NCI-H1105 treated with DMSO at 0.1 percent for 48 hours (cell line): ENCODE measurements at places on chromosomes 7 and 10.

GRCh38 chr7:27098578-27099451 lies 3.0 kb upstream of the HOXA1 start:
- DNase-seq, result peak; percentile 61

DNA sequence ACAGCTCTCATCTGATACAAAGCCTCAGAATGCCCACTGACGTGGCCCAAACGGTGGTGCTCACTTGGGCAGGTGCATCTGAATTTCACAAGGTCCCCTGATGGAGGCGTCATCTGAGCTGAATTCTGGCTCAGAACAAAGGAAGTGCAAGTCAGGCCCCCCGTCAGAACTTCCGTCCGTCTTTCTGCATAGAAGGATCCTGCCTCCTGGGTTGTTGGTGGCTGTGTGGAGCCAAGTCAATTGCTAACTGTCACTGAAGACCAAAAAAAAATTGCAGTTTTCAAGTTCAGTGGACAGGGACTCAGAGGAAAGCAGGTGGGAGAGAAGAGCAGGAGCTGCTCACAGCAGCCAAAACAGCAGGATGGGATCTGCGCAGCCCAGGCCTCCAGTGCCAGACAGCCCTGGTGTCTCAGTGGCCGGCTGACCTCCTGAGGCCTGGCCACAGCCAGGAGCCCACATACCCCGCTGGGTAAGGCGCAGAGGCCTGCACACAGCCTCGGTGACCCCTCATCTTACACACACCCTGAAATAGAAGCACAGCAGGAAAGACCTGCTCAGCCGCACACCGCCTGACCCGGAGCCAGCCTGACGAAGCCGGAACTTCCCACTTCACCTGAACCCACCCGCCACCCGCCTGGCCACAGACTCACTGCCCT lies 49.4 kb downstream of the PYROXD2 start:
- no peak for DNase-seq

- DNase-seq, result no peak
Measured at GRCh38 chr10:10785627-10786026, 232.0 kb upstream of the CELF2 start.

DNA sequence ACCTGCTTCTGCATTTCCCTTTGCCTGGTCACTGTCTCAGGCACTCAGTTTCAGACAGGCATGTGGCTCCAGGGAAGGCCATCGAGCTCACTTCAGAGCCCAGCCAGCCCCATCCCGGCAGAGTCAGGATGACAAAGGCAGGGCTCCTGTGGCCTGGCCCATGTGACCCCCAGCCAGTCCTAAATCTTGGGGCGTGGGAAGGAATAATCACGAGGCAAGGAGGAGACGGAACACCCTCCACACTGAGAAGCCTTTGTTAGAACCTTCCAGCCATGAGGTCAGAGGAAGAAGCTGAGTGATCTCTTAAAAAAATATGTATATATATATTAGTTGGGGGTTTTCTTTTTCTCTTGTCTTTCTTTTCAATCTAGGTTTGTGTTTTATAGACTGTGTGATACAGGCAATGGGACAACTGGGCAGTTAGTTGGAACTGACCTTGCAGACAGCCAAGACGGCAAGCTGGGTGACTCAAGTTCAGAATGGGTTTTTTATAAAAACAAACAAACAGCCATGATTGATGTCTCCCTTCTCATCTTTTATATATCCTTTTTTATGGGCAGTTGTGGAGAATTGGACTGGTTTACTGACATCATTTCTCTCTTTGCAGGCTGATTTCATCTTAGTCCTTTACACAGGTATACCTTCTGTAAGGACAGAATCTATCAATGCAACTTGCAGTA lies 60.8 kb downstream of the CHN2 start:
- DNase-seq, result no peak

DNA sequence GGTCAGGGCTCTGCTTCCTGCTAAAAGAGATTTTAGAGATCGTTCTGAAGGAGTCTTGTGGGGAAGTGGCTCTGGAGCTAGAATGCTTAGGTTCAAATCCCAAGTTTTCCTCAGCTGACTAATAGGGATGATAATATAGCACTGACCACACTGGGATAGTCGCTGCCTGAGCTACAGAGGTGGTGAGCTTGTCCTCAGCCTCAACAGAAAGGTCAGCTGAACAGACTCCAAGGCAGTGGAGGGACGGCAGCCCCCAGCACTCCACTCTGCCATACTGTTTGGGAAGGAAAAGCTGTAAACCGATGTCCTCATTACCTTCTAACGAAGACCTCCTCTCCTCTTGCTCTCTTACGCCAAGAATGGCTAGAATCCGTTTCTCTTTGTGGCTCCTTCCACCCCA lies 36.2 kb downstream of the KAT6B start:
- no peak for DNase-seq

GRCh38 chr10:5447056-5447455 lies 34.7 kb downstream of the NET1 start:
- no peak for DNase-seq

GRCh38 chr7:151899513-151900360 lies 22.8 kb upstream of the PRKAG2 start:
- DNase-seq, result no peak

- DNase-seq, result no peak
Measured at GRCh38 chr7:4834601-4835397, 27.0 kb downstream of the PAPOLB start.

- no peak for DNase-seq
Measured at GRCh38 chr10:34776090-34776690, 38.9 kb downstream of the PARD3 start.

GRCh38 chr10:71294091-71294561 lies 24.9 kb upstream of the SLC29A3 start:
- DNase-seq, result no peak

DNA sequence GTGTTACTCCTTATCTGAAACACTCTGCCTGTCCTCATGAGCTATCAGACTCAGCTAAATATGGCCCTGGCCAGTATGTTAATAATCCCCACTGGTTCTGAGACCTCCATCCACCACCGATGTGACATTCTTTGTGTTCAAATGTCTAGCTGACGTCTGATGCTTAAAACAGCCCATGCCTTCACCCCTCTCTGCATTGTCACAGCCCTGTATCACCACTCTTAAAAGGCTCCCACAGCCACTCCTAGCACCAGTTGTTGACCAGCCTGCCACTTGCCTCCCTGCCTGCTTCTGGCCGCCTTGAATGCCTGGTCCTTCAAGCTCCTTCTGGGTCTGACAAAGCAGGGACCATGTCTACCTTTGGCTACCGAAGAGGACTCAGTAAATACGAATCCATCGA lies at the start of gene LMOD2:
TSS of gene LMOD2 (plus strand) at position 253 of the 400 bp plus-strand sequence. CDS start at position 351, 98 bp downstream.
- DNase-seq, result no peak

- no peak for DNase-seq
Measured at GRCh38 chr7:142636751-142637150, 112.5 kb upstream of the PRSS1 start.

DNA sequence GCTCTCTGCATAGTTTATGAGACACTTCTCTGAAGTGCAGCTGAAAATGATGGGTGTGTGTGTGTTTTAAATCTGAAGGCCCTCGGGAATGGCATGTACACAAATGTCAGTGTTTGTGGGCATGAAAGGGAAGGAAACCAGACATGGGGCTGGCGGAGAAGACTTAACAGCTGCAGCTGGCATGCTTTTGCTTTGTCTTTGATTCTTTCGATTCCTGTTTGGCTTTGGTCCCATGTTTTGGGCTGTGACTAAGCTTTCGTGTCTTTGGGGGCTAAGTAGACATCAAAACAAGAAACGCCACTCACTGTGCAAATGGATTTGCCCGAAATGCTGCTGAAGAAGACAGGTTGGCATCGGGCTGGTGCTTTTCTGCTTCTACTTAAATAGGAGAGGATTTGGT lies 179.3 kb downstream of the PFKFB3 start:
- DNase-seq, result no peak

GRCh38 chr10:131811630-131812403 lies 89.0 kb upstream of the PPP2R2D start:
- no peak for DNase-seq

DNA sequence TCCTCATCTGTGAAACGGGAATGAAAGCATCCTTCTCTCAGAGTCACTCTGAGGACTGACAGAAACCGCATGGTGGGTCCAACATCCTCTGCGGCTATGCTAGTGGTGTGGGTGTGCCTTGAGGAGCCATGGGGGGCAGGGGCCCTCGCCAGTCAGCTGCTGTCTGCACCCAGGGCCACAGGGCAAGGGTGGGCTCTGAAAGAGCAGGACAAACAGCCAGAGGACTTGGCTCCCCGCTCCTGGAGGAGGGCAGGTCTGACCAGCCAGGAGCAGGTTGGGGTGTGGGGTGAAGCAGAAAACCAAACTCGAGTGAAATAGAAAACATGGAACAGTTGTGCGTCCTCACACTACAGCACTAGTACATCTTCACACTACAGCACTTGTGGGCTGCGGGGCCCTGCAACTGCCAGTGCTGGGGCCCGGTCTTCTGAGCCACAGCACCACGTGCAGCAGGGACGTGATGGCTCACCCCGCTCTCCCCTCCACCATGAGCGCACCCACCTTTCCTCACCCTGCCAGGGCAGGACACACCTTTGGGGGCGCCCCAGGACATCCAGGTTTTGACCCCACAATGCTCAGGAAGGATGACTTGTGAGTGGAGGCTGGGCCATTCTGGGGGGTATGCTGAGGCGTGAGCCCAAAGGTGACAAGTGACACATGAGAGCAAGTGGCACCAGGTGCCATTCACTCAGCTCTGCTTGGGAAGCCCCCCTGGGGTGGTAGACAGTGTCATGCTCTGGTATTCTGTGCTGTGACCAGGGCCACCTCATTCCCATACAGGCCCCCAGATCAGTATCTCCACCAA lies 96.1 kb upstream of the RET start:
- DNase-seq, result no peak

GRCh38 chr7:121837462-121837861 lies 35.5 kb upstream of the PTPRZ1 start:
- DNase-seq, result no peak

- no peak for DNase-seq
Measured at GRCh38 chr7:128810473-128810872, 18.7 kb downstream of the CCDC136 start.

DNA sequence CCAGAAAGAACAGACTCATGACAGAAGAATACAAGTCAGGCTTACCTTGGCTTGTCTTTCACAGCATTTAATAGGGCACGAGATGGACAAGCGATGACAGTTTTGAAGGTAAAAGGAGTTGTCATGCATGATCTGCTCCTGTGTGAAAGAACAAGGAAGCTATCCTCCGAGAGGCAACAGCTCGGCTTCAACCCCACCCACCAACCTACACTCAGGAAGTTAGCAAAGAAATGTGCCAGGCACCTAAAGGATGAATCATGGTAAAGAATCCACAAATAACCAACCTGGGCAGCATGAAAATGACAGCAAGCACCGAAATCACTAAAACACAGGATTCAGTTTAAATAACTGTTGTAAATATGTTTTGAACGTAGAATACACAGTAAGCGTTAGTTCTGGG lies 700.2 kb downstream of the TYW1 start:
- no peak for DNase-seq

- DNase-seq, result no peak
Measured at GRCh38 chr10:53808677-53809372, 992.2 kb downstream of the PCDH15 start.

- DNase-seq, result no peak
Measured at GRCh38 chr10:110413903-110414547, 83.7 kb upstream of the DUSP5 start.

DNA sequence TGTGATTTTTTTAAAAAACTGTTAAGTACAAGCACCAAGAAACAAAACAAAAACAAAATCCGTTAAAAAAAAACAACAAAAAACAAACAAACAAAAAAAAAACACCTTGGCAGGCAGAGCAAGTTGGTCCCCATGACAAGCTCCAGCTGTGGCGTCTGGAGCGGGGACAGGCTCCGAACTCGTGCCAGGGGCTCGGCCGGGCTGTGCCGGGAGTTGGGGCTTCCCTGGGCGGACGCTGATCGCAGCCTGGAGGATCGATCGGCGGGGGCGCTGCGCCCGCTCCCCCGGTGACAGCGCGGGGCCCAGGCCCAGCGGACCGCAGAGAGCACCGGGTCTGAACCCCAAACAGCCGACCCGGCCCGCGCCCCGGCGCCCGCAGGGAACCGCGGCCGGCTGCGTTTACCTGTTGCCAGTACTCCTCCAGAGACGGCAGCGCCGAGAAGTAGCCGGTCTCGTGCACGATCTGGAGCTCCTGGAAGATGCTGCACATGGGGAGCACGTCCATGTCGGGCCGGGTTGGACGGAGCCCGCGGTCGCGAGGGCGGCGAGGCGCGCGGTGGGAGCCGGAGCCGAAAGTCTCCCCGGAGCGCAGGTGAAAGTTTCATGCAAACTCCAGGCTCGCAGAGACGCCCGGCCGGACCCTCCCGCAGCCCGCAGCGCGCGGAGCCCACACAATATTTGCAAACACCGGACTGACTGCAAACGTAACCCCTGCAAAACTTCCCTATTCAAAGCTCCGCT lies at the start of gene KLF6:
TSS of gene KLF6 (minus strand) at position 700 of the 741 bp plus-strand sequence. CDS start at position 505, 195 bp downstream.
- peak; percentile 3 for DNase-seq

DNA sequence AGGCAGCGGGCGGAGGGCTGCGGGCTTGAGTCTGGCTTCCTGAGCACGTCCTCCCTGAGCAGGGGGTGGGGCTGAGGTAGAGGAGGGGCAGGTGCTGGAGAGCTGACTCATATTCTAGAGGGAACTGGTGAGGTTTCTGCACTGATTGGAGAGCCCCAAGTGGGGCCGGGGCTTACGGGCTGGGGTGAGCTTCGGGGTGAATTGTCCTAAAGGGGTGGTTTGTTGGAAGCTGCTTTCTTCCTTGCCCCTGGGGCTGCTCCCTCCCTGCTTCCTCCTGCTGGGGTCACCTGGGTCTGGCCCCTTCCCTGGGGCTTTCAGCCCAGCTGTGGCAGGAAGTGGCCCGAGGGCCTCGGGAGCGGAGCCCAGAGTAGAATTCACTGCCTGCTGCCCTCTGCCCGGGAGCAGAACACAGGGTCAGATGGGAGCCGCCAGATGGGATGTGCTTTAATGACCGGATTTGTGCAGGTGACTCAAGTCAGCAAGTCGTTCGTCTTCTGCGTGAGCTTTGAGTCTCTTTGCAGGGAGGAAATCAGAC lies 48.6 kb downstream of the FAM20C start:
- DNase-seq, result no peak

- no peak for DNase-seq
Measured at GRCh38 chr7:36001546-36001945, 151.5 kb upstream of the EEPD1 start.

- no peak for DNase-seq
Measured at GRCh38 chr7:152710153-152710442, 34.2 kb upstream of the XRCC2 start.
